ENCODE measurements at places on chromosomes 4 and X.

GRCh38 chr4:153573881-153574802 is 108.0 kb downstream of the TMEM131L start:
- peak; percentile 55 for DNase-seq

- DNase-seq, result no peak
These were observed 23.6 kb upstream of the YTHDC1 start for GRCh38 chr4:68373513-68373912.

- DNase-seq, result no peak
These were observed 152.6 kb downstream of the GRIA3 start for GRCh38 chrX:123336666-123337065.

- no peak for DNase-seq
These were observed 188.8 kb downstream of the GPAT3 start for GRCh38 chr4:83724485-83725335.

DNA sequence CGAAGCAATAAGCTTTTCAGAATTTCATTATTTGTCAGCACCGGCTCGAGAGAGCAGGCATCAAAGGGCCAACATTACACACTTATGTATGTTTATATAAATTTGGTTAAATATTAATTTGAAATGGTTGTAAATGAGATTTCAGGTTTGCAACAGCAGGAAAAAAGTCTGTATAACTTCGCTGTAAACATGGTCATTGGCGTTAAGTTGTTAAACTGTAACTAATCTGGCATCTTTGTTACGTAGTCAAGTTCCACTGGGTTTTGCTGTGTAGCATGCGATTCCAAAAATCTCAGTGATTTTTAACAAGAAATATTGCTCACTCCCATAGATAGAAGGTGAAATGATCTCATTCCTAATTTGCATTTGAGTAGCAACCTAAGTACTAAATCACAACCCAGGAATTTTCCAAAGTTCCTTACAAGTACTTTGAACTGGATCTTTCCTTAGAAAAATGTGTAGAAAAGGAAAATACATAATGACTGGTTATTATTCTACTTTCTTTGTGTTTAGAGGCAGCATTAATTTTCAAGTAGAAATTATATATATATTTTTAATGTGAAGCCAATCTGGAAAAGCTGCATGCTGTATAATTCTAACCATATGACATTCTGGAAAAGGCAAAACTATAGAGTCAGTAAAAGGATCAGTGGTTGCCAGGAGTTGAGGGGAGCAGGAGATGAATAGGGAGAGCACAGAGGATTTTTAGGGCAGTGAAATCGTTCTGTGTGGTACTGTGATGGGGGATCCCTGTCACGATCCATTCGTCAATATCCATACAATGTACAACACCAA is 222.1 kb downstream of the CBR4 start:
- no peak for DNase-seq

- no peak for DNase-seq
These were observed 278.1 kb downstream of the NKX6-1 start for GRCh38 chr4:84220990-84221389.

DNA sequence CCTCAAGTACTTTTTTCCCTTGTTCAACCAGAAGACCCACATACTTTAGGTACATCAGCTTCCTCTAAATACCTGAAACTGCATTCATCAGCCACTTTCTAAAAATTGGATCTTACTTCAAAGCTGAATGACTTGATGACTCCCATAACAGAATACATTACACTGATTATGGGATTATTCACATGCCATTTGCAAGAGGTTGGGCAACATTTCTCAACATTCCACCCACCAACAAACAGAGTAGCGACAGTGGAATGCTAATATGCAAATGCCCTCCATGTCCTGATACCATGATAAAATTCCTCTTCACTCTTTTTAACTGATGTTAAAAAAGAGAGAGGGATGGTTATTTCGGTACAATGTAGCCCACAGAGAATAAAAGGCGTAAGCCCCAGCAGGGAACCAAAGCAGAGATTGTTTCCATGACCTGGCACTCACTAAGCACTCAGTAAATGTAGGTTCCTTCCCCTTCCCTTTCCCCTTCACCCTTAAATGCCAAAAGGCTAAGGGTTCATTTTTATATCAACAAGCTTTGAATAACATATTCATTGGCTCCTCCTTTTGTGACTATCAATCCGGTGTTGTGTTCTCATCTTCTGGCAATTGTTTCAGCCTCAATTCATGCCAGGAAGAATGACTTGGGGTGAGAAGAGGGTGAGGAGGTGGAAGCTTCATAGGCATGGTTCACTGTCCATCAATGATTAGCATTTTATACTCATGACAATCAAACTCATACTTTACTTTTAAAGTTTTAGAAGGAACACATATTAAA is 317.2 kb downstream of the DHX15 start:
- DNase-seq, result no peak

- no peak for DNase-seq
These were observed 45.0 kb upstream of the CPLX1 start for GRCh38 chr4:870951-871350.

Data from NCI-H446 (cell line).